ENCODE measurements at places on chromosomes 3 and 15. TPM values are rescaled to one million over a fixed set of nuclear protein-coding genes. Genes with fewer than 3 reads are reported as not detected.

TGM5 gene
- not detected for total RNA-seq

SCN5A gene
- total RNA-seq, result not detected

SMCO1 gene
- not detected for total RNA-seq

ARGFX gene
- not detected for total RNA-seq

PLA2G4E gene
- total RNA-seq, result not detected

CD200R1 gene
- 8.8 TPM for total RNA-seq

HGD gene
- 0.10 TPM for total RNA-seq

CTXN2 gene
- not detected for total RNA-seq

A4GNT gene
- not detected for total RNA-seq

ZIC4 gene
- total RNA-seq, result not detected
